Activated naive CD8-positive, alpha-beta T cell treated with anti-CD3 and anti-CD28 coated beads, Interleukin-2, amount 10 ng/mL, durations not matched to agents 7 days and 5 days (primary cell): ENCODE measurements at places on chromosomes 5 and 9. TPM values are rescaled to one million over a fixed set of nuclear protein-coding genes. Genes with fewer than 3 reads are reported as not detected.

The CWC27 gene
- total RNA-seq: 23.0 TPM

The WNT8A gene
- not detected for total RNA-seq

The FBXL7 gene
- total RNA-seq: not detected

The CDKN2B gene
- 2.1 TPM for total RNA-seq

The TRPM3 gene
- not detected for total RNA-seq

The NCBP1 gene
- 37.3 TPM for total RNA-seq

The IL33 gene
- total RNA-seq: not detected

The SET gene
- 411 TPM for total RNA-seq

The LCN15 gene
- not detected for total RNA-seq

The PCDHGB3 gene
- 0.44 TPM for total RNA-seq

The PPP2R2B gene
- total RNA-seq: 8.7 TPM

The C5orf58 gene
- not detected for total RNA-seq

The CDKN2B-AS1 gene
- 5.1 TPM for total RNA-seq

The GARIN3 gene
- total RNA-seq: not detected

The SLC6A19 gene
- not detected for total RNA-seq

The DOK3 gene
- 6.0 TPM for total RNA-seq

The AQP7 gene
- total RNA-seq: not detected

The TGFBR1 gene
- 83.5 TPM for total RNA-seq

The LEAP2 gene
- 4.5 TPM for total RNA-seq

The CCDC180 gene
- total RNA-seq: 7.8 TPM

The ZFP62 gene
- 42.7 TPM for total RNA-seq

The ENTR1 gene
- total RNA-seq: 56.2 TPM

The NPR3 gene
- 0.17 TPM for total RNA-seq

The TMC1 gene
- total RNA-seq: not detected

The MOB3B gene
- total RNA-seq: 3.6 TPM

The KCNV2 gene
- not detected for total RNA-seq

The UBE2QL1 gene
- total RNA-seq: not detected

The CKMT2 gene
- not detected for total RNA-seq

The TMEFF1 gene
- total RNA-seq: 0.20 TPM

The OLFML2A gene
- total RNA-seq: not detected

The GPR151 gene
- total RNA-seq: not detected

The INSL4 gene
- not detected for total RNA-seq

The CARD19 gene
- 68.2 TPM for total RNA-seq

The LECT2 gene
- not detected for total RNA-seq

The QSOX2 gene
- total RNA-seq: 12.4 TPM

The WDR41 gene
- total RNA-seq: 22.4 TPM

The ARL14EPL gene
- not detected for total RNA-seq

The PTGES gene
- total RNA-seq: not detected

The CAVIN4 gene
- not detected for total RNA-seq

The FBXW5 gene
- total RNA-seq: 103 TPM

The TRIP13 gene
- total RNA-seq: 20.9 TPM
